ENCODE measurements at places on chromosomes 4 and X. TPM values are rescaled to one million over a fixed set of nuclear protein-coding genes. Genes with fewer than 3 reads are reported as not detected.

- H3K36me3 ChIP-seq = no peaks in the 10 kb centered on the region
- no peak for DNase-seq
- H3K4me1 ChIP-seq = no peaks in the 10 kb centered on the region
- H3K4me3 ChIP-seq = no peak overlapping the region
These were observed 21.7 kb upstream of the TBC1D8B start for GRCh38 chrX:106780664-106781377.

DNA sequence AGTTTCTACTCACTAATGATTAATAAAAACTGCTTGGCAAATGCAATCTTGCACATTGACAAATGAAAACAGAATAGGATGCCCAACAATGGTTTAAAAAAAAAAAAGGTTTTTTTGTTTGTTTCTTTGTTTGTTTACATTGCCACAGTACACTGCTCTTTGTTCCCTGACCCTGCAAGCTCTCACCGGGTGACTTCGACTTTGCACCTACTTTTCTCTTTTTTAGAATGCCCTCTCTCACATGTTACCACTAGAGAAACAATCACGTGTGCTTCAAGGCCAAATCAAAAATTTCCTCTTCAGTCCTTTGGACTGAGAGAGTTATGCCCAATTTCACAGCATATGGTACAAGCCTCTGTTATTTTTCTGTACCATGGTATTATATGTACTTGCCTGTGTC lies 101.5 kb downstream of the DMD start:
- no peak overlapping the region for H3K4me3 ChIP-seq
- H3K4me1 ChIP-seq = no peaks in the 10 kb centered on the region

GRCh38 chr4:69239557-69240168 lies 25.1 kb upstream of the UGT2B11 start:
- H3K27ac ChIP-seq = no peak overlapping the region
- H3K36me3 ChIP-seq = no peaks in the 10 kb centered on the region
- DNase-seq = no peak
- H3K27me3 ChIP-seq = no peaks in the 10 kb centered on the region

CRMP1 gene
- not detected for total RNA-seq

- DNase-seq = no peak
- no peak overlapping the region for H3K27ac ChIP-seq
- H3K36me3 ChIP-seq = no peaks in the 10 kb centered on the region
- no peak overlapping the region for H3K4me3 ChIP-seq
- peaks cover 4% of the 10 kb centered on the region for H3K27me3 ChIP-seq
- H3K4me1 ChIP-seq = no peaks in the 10 kb centered on the region
These were observed 370.7 kb downstream of the GPAT3 start for GRCh38 chr4:83906561-83906960.

DNA sequence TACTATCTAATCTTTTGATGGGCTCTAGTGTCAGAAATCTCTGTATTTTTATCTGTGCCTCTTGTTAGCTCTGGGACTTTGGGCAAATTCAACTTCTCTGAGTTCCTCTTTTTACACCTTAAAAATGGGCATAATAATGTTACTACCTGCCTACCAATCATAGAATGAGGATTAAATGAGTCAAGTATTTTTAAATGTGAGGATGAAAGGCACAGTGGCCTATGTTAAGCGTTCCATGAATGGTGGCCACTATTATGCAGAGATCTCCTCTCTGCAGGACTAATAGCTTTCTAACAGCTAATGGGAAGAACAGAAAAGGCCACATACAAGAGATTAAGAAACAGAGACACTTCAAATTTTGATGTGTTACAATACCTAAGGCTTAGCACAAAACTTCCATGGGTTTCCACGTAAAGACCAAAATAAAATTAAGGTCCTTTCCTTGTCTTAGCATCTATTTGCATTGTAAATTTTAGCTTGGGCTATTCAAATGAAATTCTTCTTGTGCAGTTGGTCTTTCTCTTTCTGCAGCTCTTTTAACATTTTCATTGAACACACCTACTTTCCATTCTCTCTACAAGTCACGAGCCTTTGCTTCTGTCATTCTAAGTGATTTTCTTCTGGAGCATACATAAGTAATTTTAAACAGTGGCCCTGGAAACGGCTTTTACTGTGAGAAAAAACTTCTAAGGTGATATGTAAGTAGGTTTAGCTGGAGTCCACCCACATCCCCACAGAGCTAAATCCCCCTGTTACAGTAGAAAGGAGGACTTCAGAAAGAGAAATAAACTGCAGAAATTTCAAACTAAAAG lies 117.9 kb upstream of the MED14 start:
- H3K4me3 ChIP-seq = no peak overlapping the region
- H3K27ac ChIP-seq = no peak overlapping the region
- no peaks in the 10 kb centered on the region for H3K36me3 ChIP-seq
- H3K4me1 ChIP-seq = no peaks in the 10 kb centered on the region

GRCh38 chr4:25722964-25723363 lies 67.3 kb downstream of the SLC34A2 start:
- no peak overlapping the region for H3K27ac ChIP-seq
- DNase-seq = no peak
- peaks cover 8% of the 10 kb centered on the region for H3K36me3 ChIP-seq
- H3K27me3 ChIP-seq = no peaks in the 10 kb centered on the region

FGF2 gene
- total RNA-seq = 0.10 TPM

DNA sequence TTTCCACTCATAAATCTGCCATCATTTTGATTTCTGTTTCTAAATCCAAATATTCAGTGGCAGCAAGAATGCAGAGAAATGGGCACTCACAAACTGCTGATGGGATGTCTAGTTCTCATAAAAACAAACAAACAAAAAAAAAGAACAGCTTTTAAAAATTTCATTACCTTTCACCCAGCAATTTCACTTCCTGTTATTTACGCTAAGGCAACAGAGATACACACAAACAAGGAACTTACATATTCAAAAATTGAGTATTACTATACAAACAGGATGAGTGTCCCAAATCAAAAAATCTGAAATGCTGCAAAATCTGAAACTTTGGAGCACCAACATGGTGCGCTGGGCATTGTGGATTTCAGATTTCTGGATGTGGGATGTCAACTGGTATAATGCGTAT lies 36.4 kb downstream of the FAT1 start:
- H3K36me3 ChIP-seq = no peaks in the 10 kb centered on the region
- H3K27ac ChIP-seq = no peak overlapping the region
- no peaks in the 10 kb centered on the region for H3K27me3 ChIP-seq
- DNase-seq = no peak
- H3K4me3 ChIP-seq = no peak overlapping the region

- H3K27me3 ChIP-seq = no peaks in the 10 kb centered on the region
- H3K4me3 ChIP-seq = no peak overlapping the region
- H3K36me3 ChIP-seq = no peaks in the 10 kb centered on the region
- DNase-seq = no peak
- no peak overlapping the region for H3K27ac ChIP-seq
These were observed 118.9 kb downstream of the SLC10A6 start for GRCh38 chr4:86730310-86730709.

DNA sequence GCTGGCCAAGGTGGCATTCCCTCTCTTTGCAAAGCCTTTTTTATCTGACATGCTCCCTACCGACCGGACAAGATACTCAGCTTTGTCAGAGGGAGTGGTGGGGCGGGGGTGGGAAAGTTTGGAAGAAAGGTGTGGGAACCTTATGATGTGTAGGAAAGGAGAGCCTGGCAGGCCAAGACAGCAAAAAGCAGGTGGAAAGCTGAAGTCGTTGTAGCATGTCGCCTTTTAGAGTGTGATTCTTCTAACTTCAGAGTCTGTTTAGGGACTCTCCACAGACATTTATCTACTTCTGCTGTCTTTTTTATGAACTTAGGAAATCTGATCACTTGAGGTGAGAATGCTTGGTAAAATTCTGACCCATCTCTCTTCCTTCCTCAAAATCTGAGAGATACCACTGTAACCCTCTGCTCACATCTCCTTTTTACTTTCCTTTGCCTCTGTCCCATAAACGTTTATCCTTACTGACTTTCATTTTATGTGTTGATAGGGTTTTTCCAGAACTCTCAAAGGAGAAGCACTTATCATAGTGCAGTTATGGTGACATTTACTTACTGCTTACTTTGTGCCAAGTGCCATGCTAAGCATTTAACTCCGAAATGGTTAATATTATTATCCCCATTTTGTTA lies 8.2 kb upstream of the RUFY3 start:
- peaks cover 62% of the 10 kb centered on the region for H3K4me1 ChIP-seq
- H3K27ac ChIP-seq = peak overlapping the region; percentile 94
- no peaks in the 10 kb centered on the region for H3K36me3 ChIP-seq
- no peak for DNase-seq
- peak overlapping the region; percentile 69 for H3K4me3 ChIP-seq

GRCh38 chr4:189311251-189311650 lies 629.4 kb upstream of the FRG1 start:
- H3K4me1 ChIP-seq = no peaks in the 10 kb centered on the region
- no peak overlapping the region for H3K27ac ChIP-seq
- no peak overlapping the region for H3K4me3 ChIP-seq
- no peaks in the 10 kb centered on the region for H3K27me3 ChIP-seq
- H3K36me3 ChIP-seq = no peaks in the 10 kb centered on the region

UBA6 gene
- total RNA-seq = 70.4 TPM

GRCh38 chr4:74490736-74491135 lies 45.8 kb downstream of the AREG start:
- no peak for DNase-seq
- H3K27me3 ChIP-seq = peaks cover 2% of the 10 kb centered on the region
- no peaks in the 10 kb centered on the region for H3K36me3 ChIP-seq
- H3K27ac ChIP-seq = no peak overlapping the region
- no peaks in the 10 kb centered on the region for H3K4me1 ChIP-seq

SLC10A4 gene
- not detected for total RNA-seq

- H3K4me3 ChIP-seq = no peak overlapping the region
- H3K27me3 ChIP-seq = peaks cover 4% of the 10 kb centered on the region
- DNase-seq = no peak
- peaks cover 21% of the 10 kb centered on the region for H3K4me1 ChIP-seq
- no peak overlapping the region for H3K27ac ChIP-seq
These were observed 19.4 kb upstream of the ATP8A1 start for GRCh38 chr4:42676066-42676951.

DNA sequence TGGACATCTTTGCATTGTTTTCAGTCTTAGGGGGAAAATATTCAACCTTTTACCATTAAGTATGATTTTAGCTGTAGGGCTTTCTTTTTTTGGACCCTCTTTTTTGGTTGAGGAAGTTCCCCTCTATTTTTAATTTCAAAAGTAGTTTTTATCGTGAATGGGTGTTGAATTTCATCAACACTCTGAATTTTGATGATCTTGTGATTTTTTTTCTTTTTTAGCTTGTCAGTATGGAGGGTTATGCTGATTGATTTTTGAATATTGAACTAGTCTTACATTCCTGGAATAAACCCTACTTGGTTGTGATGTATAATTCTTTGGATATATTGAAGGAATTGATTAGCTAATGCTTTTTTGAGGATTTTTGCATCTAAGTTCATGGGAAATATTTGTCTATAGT lies 1.7 kb downstream of the ZNF81 start:
- DNase-seq = no peak
- no peaks in the 10 kb centered on the region for H3K27me3 ChIP-seq
- H3K4me1 ChIP-seq = peaks cover 21% of the 10 kb centered on the region
- H3K36me3 ChIP-seq = peaks cover 18% of the 10 kb centered on the region

RAB39B gene
- total RNA-seq = 8.1 TPM

UGT2B11 gene
- not detected for total RNA-seq

DNA sequence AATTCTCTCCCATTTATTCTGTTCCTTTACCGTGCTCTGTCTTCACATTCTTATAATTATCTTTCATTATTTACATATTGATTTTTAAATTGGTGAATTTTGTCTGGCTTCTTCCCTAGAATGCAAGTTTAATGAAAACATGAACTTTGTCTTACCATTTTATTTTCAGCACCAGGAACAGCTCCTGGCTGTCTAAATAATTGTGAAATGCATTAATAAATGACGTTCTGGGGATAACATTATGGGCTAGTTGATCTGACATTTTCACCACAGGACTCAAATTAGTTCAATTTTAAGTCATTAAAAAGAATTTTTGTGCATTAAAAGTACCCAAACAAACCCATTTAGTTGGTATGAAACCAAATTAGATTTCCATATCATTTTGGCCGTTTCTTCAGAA lies 97.5 kb downstream of the KCTD8 start:
- H3K27me3 ChIP-seq = no peaks in the 10 kb centered on the region
- H3K27ac ChIP-seq = no peak overlapping the region
- no peaks in the 10 kb centered on the region for H3K36me3 ChIP-seq
- no peak for DNase-seq
- no peaks in the 10 kb centered on the region for H3K4me1 ChIP-seq
- H3K4me3 ChIP-seq = no peak overlapping the region

CHRNA9 gene
- 0.16 TPM for total RNA-seq

ZNF711 gene
- total RNA-seq = 3.5 TPM

DNA sequence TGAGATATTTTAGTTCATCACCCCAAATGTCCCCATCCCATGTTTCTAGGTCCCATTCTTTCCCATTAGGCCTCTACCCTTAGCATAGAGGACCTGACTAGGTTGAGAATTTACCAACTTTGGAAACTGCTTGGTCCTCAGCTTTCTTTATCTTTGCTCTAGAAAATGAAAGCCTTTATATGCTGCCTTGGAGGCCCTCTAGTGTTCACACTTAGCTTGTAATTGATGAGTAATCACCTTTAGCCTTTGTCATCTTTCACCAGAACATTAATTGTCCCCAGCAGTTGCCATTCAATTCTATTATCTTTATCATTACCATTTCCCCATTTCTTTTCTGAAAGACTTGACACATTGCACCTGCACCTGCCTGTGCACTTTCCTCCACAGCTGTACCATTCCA lies 589.2 kb upstream of the NR3C2 start:
- no peak for DNase-seq
- H3K27ac ChIP-seq = no peak overlapping the region
- H3K36me3 ChIP-seq = no peaks in the 10 kb centered on the region
- no peak overlapping the region for H3K4me3 ChIP-seq
- H3K27me3 ChIP-seq = no peaks in the 10 kb centered on the region

DNA sequence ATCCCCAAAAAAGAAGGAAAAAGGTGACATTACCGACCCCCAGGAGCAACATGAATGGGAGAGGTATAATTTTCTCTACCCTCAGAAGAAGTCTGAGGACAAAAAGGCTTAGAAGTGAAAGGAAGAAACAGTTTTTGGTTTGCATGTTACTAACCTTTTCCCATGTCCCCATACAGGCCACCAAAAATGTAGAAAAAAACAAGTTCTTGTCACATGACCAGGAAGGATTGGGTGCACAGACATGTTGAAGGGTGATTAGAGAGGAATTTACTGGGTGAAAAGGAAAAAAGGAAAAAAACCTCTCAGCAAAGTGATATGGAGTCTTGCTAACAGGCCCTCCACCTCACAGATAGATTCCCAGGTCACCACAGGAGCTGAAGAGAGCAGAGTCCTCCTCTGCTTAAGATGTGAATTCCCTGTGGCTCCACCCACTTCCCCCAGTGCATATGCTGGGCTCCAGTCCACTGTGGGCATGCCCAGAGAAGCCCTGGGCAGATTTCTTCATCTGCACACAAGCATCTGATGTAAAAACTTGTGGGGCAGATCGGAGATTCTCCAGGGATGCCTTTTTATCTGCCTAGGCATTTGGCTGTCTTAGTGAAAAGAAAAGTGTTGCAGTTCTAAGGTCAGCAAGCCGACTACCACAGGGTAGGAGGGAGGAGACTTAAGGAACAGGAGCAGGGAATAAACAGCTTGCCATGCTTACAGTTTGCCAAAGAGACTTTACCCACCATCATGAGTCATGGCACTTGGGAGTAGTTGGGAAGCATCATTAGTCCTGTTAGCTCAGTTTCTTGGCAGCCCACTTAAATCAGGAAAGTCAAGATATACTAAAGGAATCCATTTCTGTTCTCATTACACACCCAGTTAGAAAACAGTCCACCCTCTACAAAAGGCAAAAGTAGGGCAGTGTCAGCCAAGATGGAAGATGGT lies 25.0 kb upstream of the PASD1 start:
- no peaks in the 10 kb centered on the region for H3K27me3 ChIP-seq
- no peak for DNase-seq
- no peaks in the 10 kb centered on the region for H3K36me3 ChIP-seq
- H3K4me1 ChIP-seq = no peaks in the 10 kb centered on the region
